Caudate nucleus (tissue), 63 donors: ENCODE measurements at places on chromosomes 2 and 18.

DNA sequence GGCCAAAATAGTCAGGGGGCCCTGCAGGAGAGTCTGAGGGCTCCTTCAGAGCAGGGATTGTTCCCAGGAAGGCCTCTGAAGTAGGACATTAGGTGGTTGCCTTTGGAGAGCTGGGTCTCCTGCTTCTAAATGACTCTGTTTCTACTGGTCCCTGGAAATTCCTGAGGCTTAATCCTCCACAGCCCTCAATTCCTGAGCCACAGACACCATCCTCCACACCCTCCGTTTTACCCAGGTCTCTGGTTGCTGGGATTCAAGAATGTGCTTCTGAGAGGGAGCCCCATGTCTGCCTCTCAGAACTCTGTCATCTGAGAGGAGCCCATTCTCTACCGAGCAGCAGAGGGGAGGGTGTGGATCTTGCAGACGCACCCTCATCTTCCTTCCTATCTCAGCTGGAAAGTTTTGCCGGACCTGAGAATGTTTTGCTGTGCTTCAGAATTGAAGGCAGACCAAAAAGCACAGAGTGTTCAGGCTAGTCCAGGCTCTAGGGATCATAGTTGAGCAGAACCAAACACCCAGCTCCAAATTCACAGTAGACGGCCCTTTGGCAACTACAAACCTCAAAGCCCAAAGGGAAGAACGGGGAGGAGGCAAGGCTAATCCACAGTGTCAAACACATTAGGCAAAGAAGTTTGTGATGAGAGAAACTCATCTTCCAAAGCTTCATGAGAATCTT is 8.1 kb downstream of the VIT start:
- DNase-seq, result no peak

DNA sequence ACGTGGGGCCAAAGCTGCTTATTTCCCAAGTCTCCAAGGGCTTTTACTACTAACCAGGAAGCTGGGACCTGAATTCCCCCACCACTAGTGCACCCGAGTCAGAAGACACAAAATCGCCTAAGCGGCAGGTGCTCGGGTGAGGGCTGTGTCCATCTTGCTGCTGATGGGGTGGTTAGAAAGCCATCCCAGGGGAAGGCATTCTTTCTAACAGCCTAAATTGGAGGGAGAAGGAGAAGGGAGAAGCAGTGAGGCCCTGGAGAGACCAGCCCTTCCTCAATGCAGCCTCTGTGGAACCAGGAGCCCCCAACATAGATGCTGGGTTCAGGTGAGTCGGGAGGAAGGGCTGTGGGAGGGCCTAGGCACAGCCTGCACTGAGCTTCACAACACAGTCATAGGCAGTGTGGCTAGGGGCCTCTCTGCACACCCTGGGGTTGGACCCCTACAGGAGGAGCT is 1.9 kb upstream of the PROM2 start:
- no peak for DNase-seq

- DNase-seq, result no peak
Observed at GRCh38 chr2:36597003-36597531, 901 bp downstream of the FEZ2 start.

DNA sequence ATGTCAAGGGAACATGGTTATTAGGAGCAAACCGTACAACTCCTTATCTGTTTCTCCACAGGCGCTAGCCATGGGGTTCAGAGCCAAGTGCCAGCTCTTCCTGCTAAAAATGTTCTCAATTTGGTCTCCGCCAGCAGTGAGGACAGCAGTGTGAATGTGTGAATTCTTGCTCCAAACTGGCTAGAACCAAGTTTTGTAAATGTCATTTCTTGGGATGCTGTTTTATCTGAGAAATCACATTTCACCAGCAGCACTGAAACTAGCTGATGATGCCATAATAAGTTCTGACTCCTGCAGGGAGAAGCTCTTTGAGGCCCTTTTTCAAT is 140.6 kb upstream of the LGALSL start:
- DNase-seq, result no peak

- no peak for DNase-seq
Observed at GRCh38 chr2:189982780-189983394, 79.6 kb downstream of the MSTN start.

GRCh38 chr2:188773075-188773474 is 201.1 kb upstream of the COL3A1 start:
- DNase-seq, result no peak

DNA sequence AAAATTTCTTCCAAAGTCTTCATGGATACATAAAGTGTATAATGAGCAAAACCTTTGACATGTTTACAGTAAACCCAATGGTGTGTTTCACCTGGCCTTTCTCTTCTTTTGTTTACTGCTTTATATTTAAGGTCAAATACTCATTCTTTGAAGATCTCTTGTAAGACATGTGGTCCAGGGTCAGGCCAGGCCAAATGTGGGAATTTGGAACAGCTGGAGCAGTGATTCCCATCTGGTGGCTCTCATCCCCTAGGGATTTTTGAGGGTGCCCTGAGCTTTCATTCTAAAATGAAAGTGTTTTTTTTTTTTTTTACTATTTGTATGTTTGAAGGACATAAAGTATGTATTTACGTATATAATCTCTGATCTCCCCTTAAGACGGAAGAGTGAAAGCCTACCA is 13.8 kb upstream of the MGAT5 start:
- DNase-seq, result no peak

DNA sequence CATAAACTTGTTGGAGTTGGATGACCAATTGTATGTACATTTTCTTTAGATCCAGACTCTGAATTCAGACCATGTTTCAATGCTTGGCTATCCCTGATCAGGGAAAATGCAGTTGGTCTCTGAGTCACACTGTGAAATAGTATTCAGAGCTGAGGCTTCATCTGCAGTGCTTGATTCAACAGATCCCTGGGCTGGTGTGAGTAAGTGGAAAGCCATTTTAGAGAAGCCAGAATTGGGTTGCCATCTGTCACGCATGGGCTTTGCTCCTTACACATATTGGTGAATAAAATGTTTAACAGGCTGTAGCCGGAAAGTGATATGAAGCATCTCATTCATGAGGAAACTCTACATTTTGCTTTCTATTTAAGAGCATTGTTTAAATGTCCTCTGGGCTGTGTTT is 50.0 kb upstream of the ACYP2 start:
- no peak for DNase-seq

DNA sequence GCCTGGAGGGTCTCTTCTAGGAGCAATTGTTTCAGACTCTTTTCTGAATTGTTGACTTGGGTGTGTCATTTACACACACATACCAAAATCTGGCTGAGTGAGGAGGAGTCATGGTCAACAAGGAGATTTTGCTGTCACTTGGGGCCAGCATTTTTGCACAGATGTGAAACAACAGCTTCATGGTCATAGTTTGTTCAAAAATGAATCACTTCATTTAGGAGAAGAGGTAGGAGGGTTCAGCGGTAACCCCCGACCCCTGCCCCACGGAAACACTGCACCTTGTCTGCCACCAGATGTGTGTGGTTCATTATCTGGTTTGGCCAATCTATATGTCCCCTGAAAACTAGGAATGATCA is 42.2 kb downstream of the LBH start:
- no peak for DNase-seq

DNA sequence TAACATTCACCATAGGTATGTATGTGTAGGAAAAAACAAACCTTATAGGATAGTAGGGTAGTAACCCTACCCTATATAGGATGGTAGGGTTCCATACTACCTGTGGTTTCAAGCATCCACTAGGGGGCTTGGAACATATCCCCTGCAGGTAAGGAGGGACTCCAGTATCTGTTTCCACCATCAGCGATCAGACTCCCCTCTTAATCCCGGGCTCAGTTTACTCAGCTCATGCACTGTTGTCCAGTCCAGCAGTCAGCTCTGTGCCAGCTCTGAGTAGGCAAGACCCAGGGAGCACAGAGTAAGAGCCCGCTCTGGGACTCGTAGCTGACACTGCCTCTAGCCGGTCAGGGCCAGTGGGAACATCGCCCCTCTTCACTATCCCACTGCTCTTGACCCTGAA is 61.7 kb downstream of the MEX3C start:
- DNase-seq, result no peak

DNA sequence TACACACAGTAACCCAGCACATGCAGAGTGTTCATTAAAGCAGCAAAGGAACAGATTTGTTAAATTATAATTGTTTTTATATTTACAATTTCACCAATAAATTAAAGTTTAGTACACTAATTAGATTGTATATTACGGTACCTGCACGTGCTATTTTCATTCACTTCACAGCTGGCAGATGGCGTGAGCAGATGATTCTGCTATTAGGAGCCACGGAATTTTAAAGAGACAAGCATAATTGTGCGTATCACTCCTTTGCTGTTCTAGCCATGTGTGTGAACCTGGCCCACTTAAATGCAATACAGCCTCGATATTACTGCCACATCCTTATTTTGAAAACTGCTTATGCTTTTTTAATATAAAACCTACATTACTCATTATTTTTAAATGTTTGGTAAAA is 332.8 kb upstream of the SOX11 start:
- no peak for DNase-seq

GRCh38 chr2:15643791-15644585 is 52.3 kb downstream of the DDX1 start:
- DNase-seq, result no peak

DNA sequence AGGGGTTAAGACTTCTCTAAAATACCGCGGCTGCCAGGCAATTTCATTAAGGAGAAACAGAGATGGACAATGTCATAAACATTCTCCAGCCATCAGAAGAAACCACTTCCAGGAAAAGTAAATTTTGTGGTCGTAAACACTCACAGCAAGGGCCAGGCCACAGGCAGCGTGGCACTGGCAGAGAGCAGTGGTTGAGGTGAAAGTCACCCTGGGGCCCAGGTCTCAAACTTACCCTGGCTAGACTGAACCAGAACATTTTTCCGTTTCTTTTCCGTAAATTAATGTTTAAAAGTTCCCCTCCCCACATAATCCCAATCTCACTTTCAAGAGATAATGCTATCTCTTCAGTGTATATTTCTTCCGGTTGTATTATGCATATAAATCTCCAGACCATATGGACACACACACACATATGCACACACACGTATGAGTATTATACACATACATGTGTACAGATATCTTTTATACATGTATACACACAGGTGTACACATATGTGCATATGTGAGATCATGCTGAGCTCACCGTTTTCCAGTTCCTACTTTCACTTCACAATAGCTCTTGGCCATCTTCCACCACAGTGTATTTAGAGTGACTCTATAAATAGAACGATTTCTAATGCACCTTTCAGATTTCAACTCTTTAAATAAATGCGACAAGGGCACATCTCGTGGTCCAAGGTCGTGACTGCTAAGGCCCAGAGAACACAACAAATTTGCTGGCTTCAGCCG is 90.1 kb downstream of the MALT1 start:
- DNase-seq, result no peak

- DNase-seq, result no peak
Observed at GRCh38 chr2:129862668-129863067, 116.8 kb upstream of the RAB6C start.

GRCh38 chr2:127768775-127769479 is 42.0 kb downstream of the WDR33 start:
- DNase-seq, result no peak

- no peak for DNase-seq
Observed at GRCh38 chr2:59276033-59276432, 1034.9 kb upstream of the FANCL start.

DNA sequence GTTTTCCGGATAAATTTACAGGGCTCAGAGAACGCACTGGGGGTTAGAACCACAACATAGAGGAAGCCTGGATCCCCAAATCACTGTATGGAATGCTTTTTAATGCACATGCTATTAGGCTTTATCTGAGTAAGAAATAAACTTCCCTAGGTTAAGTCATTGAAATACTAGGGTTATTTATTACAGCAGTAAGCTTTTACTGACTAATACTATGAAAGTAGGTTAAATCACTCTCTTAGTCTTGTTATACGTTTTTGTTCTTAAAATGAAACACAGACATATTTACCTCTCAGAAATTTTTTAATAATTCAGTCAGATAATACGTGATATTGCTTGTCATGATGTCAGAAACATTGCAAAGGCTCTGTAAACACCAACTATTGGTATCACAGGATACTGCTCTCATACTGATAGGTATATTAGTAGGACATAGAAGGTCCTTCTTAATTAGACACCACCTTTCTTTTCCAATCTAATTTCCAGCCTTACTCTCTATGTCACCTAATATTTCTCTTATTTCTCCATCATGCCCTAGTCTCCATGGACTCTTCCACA is 162.7 kb upstream of the NYAP2 start:
- no peak for DNase-seq

DNA sequence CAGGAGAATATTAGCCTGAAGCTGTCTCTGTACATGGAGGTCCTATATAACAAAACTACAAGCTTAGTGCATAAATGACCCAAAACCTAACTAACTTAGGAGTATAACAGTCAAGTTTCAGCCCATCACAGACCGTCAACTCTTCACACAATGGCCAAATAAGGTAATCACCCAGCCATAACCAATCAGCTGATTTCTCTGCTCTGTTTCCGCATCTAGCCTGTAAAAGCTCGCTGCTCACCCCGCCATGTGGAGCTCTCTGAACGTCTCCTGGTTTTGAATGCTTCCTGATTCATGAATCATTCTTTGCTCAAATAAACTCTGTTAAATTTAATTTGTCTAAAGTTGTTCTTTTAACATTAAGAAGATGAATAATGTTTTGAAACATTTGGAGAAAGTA is 593.6 kb downstream of the TMX3 start:
- no peak for DNase-seq

GRCh38 chr18:44818668-44819403 is 138.1 kb downstream of the SETBP1 start:
- DNase-seq, result no peak

GRCh38 chr2:172516299-172516698 is 39.6 kb upstream of the PDK1 start:
- DNase-seq, result no peak

DNA sequence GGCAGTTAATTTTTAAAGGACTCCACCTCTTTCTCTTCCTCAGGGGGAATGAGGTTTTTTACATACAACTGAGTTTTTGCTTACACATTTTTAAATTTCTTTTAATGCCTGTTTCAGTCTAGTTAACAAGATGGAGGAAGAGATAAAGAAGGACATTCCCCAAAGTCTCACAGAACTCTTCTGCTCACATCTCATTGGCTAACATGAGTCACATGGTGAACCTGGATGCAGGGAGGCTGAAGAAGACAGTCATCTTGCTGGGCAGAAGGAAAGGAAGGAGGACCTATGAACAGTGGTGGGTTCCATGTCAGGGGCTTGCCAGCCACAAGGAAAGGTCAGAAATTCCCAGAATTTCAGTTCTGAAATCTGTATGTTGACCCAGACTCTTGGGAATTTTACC is 10.4 kb upstream of the ST8SIA5 start:
- no peak for DNase-seq
